ENCODE measurements at places on chromosomes 6 and 20.

- H3K27me3 ChIP-seq = peaks cover 3% of the 10 kb centered on the region
- peaks cover 10% of the 10 kb centered on the region for H3K36me3 ChIP-seq
- peaks cover 21% of the 10 kb centered on the region for H3K4me1 ChIP-seq
- H3K4me3 ChIP-seq = no peak overlapping the region
- DNase-seq = no peak
Observed at GRCh38 chr6:36929607-36930006, 24.9 kb upstream of the PI16 start.

DNA sequence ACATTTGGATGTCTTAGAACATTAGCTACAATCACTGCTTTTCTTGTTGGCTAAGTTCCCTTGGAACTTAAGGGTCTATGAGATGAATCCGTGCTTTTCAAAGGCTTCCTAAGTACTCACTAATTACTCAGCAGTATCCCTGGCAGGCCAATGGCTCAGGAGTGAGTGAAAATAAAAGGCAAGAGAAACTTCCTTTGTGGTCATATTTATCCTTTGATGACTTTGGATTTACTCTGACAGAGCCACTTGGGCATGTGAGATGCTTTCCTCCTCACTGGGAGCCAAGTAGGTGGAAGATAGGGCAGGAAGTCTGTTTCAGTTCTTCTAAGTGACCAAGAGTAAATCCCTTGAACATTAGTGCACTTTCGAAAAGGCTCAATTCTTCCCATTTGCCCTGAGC lies 224.3 kb upstream of the FOXA2 start:
- H3K27me3 ChIP-seq = no peaks in the 10 kb centered on the region
- no peak overlapping the region for H3K27ac ChIP-seq
- no peaks in the 10 kb centered on the region for H3K4me1 ChIP-seq
- H3K4me3 ChIP-seq = no peak overlapping the region
- H3K36me3 ChIP-seq = no peaks in the 10 kb centered on the region
- no peak for DNase-seq

GRCh38 chr20:7754102-7754501 lies 186.2 kb downstream of the HAO1 start:
- DNase-seq = no peak
- H3K4me3 ChIP-seq = no peak overlapping the region
- H3K36me3 ChIP-seq = no peaks in the 10 kb centered on the region
- no peak overlapping the region for H3K27ac ChIP-seq
- H3K4me1 ChIP-seq = no peaks in the 10 kb centered on the region
- no peaks in the 10 kb centered on the region for H3K27me3 ChIP-seq

DNA sequence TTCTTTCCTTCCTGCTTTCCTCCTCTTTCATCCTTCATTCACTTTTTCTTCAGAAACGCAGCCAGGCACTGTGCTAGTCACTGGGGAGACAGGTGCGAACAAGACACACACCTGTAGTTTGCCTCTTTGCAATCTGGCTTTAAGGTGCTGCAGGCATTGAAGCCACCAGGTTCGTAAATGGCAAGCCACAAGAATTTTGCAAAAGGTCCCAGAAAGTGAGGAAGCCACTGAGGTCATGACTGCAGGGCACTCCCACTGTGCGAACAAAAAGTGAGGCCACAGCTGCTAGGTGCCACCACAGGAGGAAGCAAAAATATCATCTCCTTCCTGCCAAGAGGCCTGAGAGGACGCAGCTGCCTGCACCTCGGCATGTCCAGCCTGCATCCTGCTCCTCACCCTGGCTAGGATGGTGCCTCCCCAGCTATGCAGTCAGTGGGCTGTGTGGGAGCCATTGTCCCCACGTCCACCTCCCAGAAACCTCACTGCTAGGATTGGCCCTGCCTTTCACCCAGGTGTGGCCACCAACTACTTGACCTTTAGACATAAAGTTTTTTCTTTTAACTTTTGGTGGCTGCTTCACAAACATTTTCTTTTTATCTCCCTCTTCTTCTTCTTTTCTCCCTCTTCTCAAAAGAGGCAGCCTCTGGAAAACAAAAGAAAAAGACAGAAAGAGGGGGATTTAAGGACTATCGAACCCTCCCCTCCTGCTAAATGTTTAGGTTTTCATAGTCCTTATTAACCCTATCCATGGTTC lies 230.8 kb downstream of the BCAS1 start:
- peak overlapping the region; percentile 80 for H3K4me3 ChIP-seq
- peaks cover 2% of the 10 kb centered on the region for H3K27me3 ChIP-seq
- peaks cover 72% of the 10 kb centered on the region for H3K4me1 ChIP-seq
- H3K36me3 ChIP-seq = peaks cover 6% of the 10 kb centered on the region
- DNase-seq = peak; percentile 62

DNA sequence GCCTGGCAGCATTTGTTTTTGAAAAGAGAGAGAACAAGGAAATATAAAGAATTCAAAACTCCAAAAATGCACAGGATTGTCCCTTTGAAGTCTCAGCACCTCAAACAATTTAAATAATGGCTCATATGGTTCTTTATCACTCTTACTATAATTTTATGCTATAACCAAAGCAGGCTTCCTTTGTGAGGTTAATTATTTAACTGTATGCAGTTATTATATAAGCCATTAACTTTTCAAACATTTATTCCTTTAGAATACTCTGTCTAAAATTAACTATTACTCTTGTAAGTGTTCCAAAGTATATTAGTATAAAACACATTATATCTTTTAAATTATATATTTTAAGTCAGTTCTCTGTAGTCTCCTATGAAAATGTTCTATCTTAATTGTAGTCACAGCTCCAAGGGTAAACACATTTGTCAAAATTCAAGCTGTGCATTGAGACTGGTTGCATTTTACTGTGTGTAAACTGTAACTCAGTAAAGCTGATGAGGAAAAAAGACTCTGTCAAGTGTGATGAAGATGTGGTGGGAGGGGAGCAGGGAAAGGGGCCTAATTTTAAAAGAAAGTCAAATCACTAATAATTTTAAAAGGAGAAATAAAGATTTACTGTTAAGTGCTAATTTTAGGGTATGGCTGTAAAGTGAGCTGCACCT lies 20.0 kb upstream of the PLAGL1 start:
- peaks cover 9% of the 10 kb centered on the region for H3K27me3 ChIP-seq
- no peak overlapping the region for H3K27ac ChIP-seq
- no peak for DNase-seq
- no peak overlapping the region for H3K4me3 ChIP-seq
- H3K4me1 ChIP-seq = no peaks in the 10 kb centered on the region

GRCh38 chr6:12371641-12372146 lies 81.5 kb downstream of the EDN1 start:
- peaks cover 8% of the 10 kb centered on the region for H3K27me3 ChIP-seq
- H3K4me3 ChIP-seq = no peak overlapping the region
- H3K4me1 ChIP-seq = no peaks in the 10 kb centered on the region
- H3K36me3 ChIP-seq = no peaks in the 10 kb centered on the region

- H3K4me3 ChIP-seq = no peak overlapping the region
- no peak for DNase-seq
- no peak overlapping the region for H3K27ac ChIP-seq
- no peaks in the 10 kb centered on the region for H3K36me3 ChIP-seq
- H3K27me3 ChIP-seq = no peaks in the 10 kb centered on the region
Observed at GRCh38 chr6:124573953-124574352, 388.3 kb upstream of the RNF217 start.

- no peak for DNase-seq
- no peaks in the 10 kb centered on the region for H3K4me1 ChIP-seq
- no peaks in the 10 kb centered on the region for H3K27me3 ChIP-seq
Observed at GRCh38 chr20:13111249-13111911, 102.6 kb downstream of the SPTLC3 start.

- no peaks in the 10 kb centered on the region for H3K36me3 ChIP-seq
- H3K27me3 ChIP-seq = no peaks in the 10 kb centered on the region
- H3K4me3 ChIP-seq = no peak overlapping the region
- no peak overlapping the region for H3K27ac ChIP-seq
Observed at GRCh38 chr20:24501764-24502556, 32.5 kb downstream of the SYNDIG1 start.

DNA sequence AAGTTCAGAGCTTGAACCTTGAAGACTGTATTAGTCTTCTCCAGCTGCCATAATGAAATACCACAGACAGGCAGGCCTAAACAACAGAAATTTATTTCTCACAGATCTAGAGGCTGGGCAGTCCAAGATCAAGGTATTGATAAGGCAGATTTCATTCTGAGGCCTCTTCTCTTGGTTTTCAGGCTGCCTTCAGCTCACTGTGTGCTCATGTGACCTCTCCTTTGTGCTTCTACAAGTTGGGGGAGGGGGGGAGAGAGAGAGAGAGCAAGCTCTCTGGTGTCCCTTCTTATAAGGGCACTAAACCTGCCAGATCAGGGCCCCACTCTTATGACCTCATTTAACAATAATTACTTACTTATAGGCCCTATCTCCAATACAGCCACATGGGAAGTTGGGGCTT lies 102.6 kb upstream of the RSPO3 start:
- no peaks in the 10 kb centered on the region for H3K4me1 ChIP-seq
- no peak overlapping the region for H3K27ac ChIP-seq
- no peaks in the 10 kb centered on the region for H3K36me3 ChIP-seq
- no peak for DNase-seq
- no peak overlapping the region for H3K4me3 ChIP-seq
- H3K27me3 ChIP-seq = no peaks in the 10 kb centered on the region

- no peak overlapping the region for H3K4me3 ChIP-seq
- peaks cover 9% of the 10 kb centered on the region for H3K27me3 ChIP-seq
- no peaks in the 10 kb centered on the region for H3K4me1 ChIP-seq
- no peak overlapping the region for H3K27ac ChIP-seq
Observed at GRCh38 chr20:2604506-2604835, 48.0 kb upstream of the NOP56 start.

DNA sequence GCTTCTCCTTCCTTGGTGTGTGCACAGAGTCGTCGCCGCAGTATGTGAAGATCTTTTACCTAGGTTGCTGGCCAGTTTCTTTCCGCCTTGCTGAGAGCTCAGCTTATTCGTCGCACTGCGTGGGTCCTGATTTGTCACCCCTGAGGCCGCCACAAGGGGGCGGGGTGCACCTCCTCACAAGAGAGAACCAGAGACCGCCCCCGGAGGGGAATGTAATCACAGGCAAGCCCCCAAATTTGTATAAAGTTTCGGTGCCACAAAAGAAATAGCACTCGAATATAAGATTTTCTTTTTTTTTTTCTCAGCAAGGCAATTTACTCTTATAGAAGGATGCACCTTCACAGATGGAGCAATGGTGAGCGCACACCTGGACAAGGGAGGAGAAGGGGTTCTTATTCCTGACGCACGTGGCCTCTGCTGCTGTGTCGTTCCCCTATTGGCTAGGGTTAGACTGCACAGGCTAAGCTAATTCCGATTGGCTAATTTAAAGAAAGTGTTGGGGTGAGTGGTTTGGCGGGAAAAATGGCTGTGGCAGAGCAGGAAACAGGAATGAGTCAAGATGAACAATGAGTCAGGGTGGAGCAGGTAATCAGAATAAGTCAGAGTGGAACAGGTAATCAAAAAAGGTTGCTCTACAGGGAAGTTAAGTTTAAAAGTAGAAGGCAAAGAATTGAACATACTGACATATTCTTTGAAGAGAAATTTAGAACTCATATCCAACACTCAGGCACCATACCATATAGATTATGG lies 19.5 kb downstream of the NCOA3 start:
- peaks cover 55% of the 10 kb centered on the region for H3K36me3 ChIP-seq
- no peak overlapping the region for H3K4me3 ChIP-seq
- H3K27ac ChIP-seq = peak overlapping the region; percentile 75
- H3K27me3 ChIP-seq = no peaks in the 10 kb centered on the region

GRCh38 chr6:29142309-29142708 lies 28.4 kb upstream of the OR2J2 start:
- H3K4me1 ChIP-seq = no peaks in the 10 kb centered on the region
- no peak overlapping the region for H3K4me3 ChIP-seq
- DNase-seq = no peak
- H3K36me3 ChIP-seq = no peaks in the 10 kb centered on the region
- no peak overlapping the region for H3K27ac ChIP-seq

- H3K4me3 ChIP-seq = no peak overlapping the region
- DNase-seq = no peak
- H3K36me3 ChIP-seq = peaks cover 20% of the 10 kb centered on the region
- H3K27me3 ChIP-seq = peaks cover 2% of the 10 kb centered on the region
- peaks cover 39% of the 10 kb centered on the region for H3K4me1 ChIP-seq
Observed at GRCh38 chr6:130697271-130697994, 129.8 kb upstream of the SMLR1 start.

- H3K4me3 ChIP-seq = peak within 1 kb of the TSS; percentile 88
- peaks cover 9% of the 10 kb centered on the region for H3K4me1 ChIP-seq
- no peaks in the 10 kb centered on the region for H3K27me3 ChIP-seq
- DNase-seq = peak; percentile 2
- no peaks in the 10 kb centered on the region for H3K36me3 ChIP-seq
Observed at GRCh38 chr20:33490023-33490933, at the start of gene CBFA2T2. Gene CBFA2T2 (plus strand): TSS chr20:33490096. CDS start chr20:33490268, 172 bp downstream.

DNA sequence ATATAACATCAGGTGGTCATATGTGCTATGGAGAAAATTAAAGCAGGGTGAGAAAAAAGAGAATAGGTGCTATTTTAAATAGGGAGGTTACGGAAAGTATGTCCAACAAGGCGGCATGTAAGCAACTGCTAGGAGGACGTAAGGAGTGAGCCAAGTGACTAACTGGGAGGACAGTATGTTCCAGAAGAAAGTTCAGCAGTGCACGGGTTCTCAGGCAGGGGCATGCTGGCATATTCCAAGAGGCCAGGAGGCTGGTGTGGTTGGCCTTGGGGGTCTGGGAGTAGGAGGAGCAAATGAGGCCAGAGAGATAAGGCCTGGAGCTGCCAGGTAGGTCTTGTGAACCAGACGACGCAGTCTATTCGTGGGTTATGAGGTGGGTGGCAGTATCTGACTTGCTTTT lies 112.4 kb downstream of the ARMC2 start:
- no peak overlapping the region for H3K4me3 ChIP-seq
- no peak for DNase-seq
- H3K27me3 ChIP-seq = peaks cover 4% of the 10 kb centered on the region
- peaks cover 11% of the 10 kb centered on the region for H3K4me1 ChIP-seq
- no peaks in the 10 kb centered on the region for H3K36me3 ChIP-seq
- H3K27ac ChIP-seq = no peak overlapping the region

DNA sequence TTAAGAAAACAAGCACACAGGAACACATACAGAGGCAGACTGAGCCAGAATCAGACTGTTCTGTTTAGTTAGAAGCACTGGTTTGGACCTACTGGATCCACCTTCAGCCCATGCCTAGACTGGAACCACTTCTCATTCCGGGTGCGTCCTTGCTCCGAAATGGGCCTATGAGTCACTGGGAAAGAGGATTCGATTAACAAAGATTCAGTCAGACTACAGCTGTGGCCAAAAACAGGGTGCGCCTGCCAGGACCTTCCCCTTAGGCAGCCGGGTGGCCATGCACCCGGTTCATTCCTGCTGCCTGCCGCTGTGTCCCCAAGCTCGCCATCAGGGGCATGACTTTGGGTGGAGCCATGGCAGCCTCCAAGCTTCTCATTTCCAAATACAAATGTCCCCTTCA lies 14.5 kb upstream of the KCNK5 start:
- no peak for DNase-seq
- H3K36me3 ChIP-seq = no peaks in the 10 kb centered on the region
- H3K4me3 ChIP-seq = no peak overlapping the region
- peaks cover 7% of the 10 kb centered on the region for H3K4me1 ChIP-seq
- H3K27me3 ChIP-seq = no peaks in the 10 kb centered on the region

DNA sequence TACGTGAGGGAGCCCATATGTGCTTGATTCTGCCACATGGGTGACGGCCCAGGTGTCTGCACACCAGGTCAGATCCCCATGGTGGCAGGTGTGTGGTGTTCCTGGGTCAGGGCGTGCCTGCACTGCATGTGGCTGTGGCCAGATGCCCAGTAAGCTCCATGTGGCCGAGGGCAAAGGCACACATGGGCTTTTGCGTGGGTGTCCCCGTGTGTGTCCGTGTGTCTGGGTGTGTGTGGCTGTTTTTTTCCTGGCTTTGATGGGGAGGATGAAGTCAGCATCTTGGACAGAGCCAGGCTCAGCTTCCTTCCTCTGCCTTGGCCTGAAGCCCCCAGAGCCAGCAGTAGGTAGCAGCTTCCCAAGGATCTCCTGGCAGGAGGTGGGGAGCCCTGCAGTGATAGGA lies 1.5 kb upstream of the TNXB start:
- no peak for DNase-seq
- H3K36me3 ChIP-seq = peaks cover 20% of the 10 kb centered on the region
- H3K4me1 ChIP-seq = no peaks in the 10 kb centered on the region
